RWPE1 (cell line): ENCODE measurements at places on chromosomes 3 and 15.

GRCh38 chr3:127203024-127203423, 10.1 kb downstream of the PRR23E start:
- DNase-seq = no peak

DNA sequence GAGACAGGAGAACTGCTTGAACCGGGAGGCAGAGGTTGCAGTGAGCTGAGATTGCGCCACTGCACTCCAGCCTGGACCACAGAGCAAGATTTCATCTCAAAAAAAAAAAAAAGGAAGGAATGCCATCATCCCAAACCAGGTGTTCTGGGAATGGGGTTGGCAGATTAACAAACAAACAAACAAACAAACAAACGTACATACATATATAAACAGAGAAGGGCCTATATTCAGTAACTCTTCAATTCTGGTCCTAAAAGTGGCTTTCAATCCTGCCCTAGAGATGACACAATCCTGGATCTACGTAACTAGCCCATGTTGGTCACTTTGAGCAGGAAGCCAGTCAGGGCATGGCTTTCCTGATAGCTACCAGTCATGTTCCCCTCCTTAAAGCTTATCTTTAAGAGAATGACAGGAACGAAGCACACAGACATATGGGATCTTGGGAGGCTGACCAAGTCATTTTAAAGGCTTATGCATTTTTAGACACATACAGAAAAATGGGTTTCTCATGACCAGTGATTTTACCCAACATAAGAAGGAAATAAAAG, 29.9 kb upstream of the RAB11A start:
- DNase-seq = no peak

DNA sequence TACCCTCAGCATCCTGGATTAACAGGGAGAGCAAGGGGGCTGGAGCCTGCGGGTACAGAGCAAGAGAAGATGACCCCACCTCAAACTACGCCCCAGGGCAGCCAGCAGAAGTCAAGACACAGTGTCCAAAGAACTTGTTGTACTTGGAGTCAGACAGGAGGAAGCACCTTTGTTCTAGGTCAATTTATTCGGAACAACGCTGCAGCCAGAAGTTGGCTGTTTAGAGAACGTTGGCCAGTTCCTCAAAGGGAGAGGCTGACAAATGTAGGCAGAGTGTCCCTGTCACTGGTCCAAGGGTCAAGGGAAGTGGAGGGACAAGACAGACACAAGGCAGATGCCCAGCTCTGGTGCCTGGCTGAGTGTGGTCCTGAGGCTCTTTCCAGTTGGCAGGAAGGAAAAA, 32.1 kb upstream of the PIAS1 start:
- DNase-seq = no peak

DNA sequence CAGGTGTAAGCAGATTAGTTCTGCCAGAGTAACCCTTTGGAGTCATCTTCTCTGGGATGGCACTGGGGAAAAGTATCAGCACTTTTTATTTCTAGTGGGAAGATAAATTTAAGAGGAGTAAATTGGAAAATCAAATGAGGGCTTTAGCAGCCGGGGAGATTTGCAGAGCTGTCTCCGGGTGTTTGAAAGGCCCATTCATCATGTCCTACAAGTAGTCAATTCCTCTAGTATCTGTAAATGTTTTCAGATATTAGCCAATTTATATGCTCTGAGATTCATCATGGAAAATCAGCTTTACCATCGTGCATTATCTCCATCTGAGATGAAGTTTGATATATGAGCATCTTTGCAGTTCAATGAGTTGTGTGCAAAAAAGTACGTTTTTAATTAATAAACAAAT, 93.6 kb downstream of the CDIN1 start:
- DNase-seq = no peak

DNA sequence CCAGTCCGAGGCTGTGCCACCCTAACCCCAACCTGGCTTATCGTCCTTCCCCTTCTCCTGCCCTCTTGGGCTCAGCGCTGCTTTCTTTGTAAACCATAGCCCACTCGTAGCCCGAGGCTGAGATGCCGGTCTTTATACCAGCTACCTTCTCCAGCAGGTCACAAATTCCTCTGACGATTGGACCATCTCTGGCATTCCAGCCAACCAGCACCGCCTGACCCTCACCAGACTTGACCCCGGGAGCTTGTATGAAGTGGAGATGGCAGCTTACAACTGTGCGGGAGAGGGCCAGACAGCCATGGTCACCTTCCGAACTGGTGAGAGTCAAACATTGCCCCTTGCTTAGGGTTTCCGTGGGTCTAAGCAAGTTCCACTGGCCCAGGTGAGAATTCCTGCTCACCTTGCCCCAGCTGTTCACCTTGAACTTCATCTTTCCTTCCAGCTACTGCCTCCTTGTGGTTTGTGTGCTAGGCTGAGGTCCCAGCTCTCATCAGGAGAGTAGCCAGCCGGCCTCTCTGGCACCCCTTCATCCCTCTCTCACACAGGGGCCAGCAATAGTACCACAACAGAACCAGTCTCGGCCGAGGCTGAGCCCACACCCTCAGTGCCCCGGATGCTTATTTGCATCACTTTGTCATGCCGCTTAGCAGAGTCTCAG, 66.7 kb downstream of the BOC start:
- no peak for DNase-seq

GRCh38 chr15:37219211-37219701, 118.9 kb upstream of the MEIS2 start:
- DNase-seq = no peak
